ENCODE measurements at places on chromosomes 3 and 15. TPM values are rescaled to one million over a fixed set of nuclear protein-coding genes. Genes with fewer than 3 reads are reported as not detected.
A peak's percentile ranks its signal among the peaks of the same experiment; 100 is the strongest.

DNA sequence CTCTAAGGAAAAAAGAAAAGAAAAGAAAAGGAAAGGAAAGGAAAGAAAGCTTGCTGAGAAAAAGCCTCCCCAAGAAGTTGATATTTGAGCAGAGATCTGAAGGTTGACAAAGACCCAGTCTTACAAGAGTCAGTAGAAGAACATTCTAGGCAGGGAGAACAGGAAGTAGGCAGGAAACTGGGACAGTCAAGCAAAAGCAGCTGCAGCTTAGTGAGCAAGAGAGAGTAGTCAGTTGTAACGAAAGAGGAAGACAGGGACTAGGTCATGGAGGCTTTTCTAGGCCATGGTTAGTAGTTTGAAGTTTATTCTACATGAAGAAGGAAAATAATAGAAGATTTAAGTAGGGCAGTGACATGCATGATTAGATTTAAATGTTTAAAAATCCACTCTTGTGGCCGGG, 31.8 kb upstream of the KLHL6 start:
- H3K27me3 ChIP-seq, result no peaks in the 10 kb centered on the region
- DNase-seq, result peak; percentile 63
- H3K4me3 ChIP-seq, result no peak overlapping the region
- no peaks in the 10 kb centered on the region for H3K36me3 ChIP-seq

DNA sequence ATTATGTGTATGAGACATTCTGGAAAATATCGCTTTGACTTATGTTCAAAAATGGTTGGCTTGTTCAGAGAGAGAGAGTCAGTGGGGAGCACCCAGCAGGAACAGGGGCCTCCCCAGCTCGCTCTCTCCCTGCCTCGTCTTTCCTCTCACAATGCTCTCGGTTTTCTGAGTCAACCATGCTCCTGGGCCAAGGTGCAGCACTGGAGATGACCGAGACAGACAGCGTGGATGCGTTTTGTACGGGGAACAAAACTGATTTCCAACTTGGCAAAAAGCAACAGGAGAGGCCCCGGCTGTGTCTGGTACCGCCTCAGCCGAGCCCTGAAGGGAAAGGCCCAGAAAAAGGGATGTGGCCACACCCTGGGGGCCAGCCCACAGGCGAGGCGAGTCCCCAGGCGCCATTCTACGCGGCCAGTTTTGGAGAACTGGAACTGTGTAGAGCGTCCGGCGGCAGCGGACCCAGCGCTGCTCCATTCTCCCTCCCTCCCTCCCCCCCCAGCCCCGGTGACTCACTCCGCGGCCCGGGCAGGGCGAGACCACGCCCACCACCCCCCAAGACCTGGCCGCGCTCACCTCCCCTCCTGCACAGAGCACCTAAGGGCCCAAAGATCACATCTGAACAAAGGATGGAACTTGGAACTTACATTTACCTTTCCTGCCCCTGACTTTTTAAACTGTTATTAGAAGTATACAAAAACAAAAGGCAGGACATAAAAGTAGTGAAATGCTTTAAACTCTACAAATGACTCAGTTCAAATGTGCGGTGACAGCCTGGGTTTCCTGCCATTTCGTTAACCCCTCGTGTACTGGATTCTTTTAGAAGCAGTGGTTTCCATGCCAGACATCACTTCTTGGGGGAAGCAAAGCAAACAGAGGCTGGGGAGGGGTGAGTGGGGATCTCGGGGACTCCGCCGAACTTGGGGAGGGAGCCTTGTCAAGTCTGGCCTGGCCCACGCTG, 12.7 kb downstream of the ATP10A start:
- peak overlapping the region; percentile 95 for H3K27ac ChIP-seq
- H3K27me3 ChIP-seq, result no peaks in the 10 kb centered on the region
- peak overlapping the region; percentile 34 for H3K4me3 ChIP-seq
- peak; percentile 95 for DNase-seq

DNA sequence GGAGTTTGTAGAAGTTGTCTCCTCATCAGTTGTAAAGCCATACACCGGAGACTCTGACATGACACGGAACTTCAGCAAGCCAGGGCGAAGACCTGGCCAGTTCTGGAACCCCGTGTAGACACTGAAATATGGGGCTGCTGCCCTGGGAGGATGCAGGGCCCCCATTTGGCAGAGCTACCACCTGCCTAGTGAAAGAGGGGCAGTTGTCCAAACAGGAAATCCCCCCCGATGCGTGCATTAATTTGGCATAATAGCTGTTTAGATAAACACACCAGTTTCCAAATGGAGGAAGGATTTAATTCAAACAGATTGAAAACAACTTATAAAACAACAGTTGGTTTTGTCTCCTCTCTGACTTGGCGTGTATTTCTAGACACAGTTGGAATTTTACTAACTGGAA, 357.2 kb downstream of the GABRG3 start:
- no peaks in the 10 kb centered on the region for H3K4me1 ChIP-seq
- H3K4me3 ChIP-seq, result no peak overlapping the region
- no peaks in the 10 kb centered on the region for H3K36me3 ChIP-seq
- no peaks in the 10 kb centered on the region for H3K27me3 ChIP-seq
- H3K27ac ChIP-seq, result no peak overlapping the region

DOCK3 gene
- polyA plus RNA-seq, result not detected

- H3K4me1 ChIP-seq, result peaks cover 54% of the 10 kb centered on the region
- H3K27ac ChIP-seq, result peak overlapping the region; percentile 91
- peaks cover 5% of the 10 kb centered on the region for H3K36me3 ChIP-seq
- no peaks in the 10 kb centered on the region for H3K27me3 ChIP-seq
Measured at GRCh38 chr15:31324806-31325594, 1.6 kb upstream of the KLF13 start.

OXTR gene
- polyA plus RNA-seq, result 0.07 TPM

DNA sequence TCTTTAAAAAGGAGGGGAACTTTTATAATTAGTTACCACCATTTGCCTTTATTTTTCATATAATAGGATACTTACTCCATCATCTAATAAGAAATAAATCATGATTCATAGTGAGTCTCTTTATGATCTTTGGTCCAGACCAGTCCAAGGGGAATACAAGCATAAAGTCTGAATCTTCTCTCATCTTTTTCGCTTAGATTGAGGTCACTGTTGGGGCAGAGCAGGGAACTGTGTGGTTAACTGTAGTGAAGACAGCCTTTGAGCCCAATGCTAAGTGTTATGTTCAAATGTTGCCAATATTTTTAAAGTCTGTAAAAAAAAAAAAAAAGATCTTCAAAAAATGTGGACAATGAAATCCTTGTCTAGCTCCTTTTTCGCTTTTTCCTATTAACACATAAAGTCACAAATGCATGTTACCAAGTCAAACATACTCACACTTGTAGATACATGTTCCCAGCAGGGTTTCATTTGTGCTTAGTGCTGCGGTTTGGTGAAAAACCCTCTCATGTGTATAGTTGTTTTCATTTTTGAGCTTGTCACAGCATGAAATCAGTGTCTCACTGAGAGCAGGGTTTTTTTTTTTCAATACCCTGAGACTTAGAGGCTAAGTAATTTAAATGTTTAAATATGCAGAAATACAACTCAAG, 72.1 kb downstream of the EPHA3 start:
- no peak overlapping the region for H3K4me3 ChIP-seq
- no peak overlapping the region for H3K27ac ChIP-seq
- no peak for DNase-seq

DNA sequence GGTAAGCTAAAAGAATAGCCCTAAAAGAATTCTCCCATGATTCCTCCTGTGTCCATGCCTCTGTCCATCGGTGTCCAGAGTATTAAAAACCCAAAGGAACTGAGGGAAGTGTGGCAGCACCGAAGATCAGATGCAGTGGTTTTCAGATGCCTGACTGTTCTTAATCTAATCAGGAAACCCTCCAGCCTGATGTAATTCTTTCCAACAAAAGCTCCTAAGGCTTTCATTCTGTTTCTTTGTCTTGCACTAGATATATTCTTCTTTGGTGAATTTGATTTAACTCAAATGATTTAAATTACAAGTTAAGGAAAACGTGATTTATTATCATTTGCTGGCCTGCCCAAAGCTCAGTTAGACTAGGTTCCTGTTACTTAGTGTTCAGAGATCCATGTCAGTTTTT, 71.2 kb downstream of the ARHGAP31 start:
- no peak overlapping the region for H3K4me3 ChIP-seq
- no peaks in the 10 kb centered on the region for H3K27me3 ChIP-seq
- no peak overlapping the region for H3K27ac ChIP-seq
- peaks cover 21% of the 10 kb centered on the region for H3K36me3 ChIP-seq
- no peaks in the 10 kb centered on the region for H3K4me1 ChIP-seq
